ENCODE measurements at places on chromosomes 6 and 20.

DNA sequence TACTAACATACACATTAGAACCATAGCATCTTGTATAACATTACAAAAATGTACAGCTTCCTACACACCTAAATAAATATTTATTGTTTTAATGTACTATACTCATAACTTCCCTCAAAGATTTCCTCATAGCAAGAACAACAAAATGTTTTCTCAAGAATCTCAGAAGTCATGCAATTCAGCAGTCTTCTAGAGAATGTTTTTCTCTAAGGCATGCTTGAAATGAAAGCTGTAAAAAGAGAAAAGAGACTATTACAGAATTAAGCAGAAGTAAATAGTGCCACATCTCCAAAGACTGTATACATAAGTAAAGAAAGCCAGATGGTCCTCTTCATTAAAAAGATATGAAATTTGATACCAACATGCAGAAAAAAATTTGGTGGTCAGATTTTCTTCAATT lies 672.2 kb downstream of the EPM2A start:
- DNase-seq: no peak

DNA sequence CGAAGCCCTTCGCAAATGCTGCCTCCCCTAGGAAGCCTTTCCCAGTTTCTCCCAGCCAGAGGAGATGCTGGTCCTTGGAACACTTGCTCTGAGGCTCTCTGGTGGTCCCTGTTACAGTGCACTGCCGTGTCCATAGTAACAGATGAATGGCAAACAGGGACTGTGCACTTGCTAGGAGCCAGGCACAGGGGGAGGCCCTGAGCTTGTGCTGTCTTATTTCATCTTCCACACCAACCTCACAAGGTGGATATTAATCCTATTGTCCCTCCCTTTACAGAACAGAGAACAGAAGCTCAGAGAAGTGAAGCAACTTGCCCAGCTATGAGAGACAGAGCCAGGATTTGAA lies 19.0 kb downstream of the SRC start:
- no peak for DNase-seq

DNA sequence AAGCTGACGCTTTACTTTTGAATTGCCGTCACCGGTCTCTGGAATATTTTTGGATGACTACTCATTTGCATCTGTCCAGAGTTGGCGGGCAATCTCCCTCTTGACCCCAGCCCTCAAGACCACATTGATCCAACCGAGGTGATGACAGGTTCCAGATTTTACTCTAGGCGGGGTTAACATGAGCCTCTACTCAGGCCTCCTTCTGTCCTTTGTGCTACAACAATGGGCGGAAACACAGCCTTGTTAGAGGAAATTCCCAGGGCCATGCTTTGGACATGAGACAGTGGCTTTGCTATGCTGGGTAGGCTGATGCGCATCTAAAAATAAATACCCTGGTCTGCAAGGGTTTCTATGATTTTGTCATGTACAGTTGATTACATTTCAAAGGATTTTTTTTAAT lies 27.0 kb upstream of the ADGRF5 start:
- DNase-seq: no peak

GRCh38 chr20:34872622-34873224 lies at the start of gene GGT7:
Gene GGT7, minus strand, starts transcription at chr20:34872856. Its CDS starts 41 bp downstream, at chr20:34872815.
- DNase-seq: peak; percentile 21

DNA sequence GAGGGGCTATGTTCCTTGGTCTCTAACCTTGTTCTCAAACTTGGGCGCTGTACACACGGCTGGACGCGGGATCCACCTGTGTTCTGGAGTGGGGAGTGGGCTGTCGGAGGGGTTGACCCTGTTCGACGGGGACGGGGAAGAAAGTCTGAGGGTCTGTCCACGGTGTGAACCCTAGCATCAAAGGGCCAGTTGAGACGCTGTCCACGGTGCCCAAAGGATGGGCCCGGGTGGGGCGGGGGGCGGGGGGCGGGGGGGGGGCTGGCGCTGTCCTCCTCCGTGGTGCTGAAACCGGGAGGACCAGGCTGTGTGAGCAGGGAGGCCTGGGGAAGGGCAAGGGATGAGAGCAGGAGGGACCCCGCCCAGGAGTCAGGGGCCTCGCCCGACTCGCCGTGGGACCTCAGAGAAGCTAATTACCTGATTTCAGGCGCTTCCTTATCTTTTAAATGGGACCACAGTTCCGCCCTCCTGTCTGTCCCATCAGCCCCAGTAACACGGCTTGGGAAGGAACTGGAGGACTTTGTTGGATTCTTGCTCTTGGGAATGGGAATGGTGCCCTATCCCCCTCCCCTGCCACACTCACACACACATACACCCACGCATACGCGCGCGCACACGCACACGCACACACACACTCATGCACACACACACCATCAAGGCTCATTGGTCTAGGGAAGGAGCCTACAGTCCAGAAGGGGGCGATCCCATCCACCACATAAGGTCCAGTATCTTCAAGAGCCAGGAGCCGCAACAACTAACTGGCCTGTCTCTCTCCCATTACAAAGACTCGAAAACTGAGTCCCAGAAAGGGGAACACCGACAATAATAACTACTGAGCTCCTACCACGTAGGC lies 1.0 kb upstream of the VSTM2L start:
- DNase-seq: no peak

DNA sequence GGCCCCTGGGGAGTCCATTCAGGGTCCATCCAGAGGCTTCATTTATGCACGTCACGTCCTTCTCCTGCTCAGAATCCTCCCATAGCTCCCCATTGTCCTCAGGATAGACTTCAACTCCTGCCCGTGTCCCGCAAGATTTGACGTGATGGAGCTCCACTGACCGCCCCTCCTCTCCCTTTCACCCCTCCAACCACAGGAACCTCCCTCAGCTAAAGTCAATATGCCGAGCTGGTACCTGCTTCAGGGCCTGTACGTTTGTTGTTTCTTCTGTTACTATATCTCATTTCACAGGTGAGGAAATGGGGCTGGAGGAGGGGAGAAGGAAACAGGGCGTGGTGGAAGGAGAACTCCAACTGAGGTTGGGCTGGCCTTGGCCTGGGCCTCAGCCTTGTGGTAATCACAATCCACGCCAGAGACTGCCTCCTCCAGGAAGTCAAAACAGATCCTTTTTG lies 38.6 kb downstream of the CEBPB start:
- DNase-seq: no peak

DNA sequence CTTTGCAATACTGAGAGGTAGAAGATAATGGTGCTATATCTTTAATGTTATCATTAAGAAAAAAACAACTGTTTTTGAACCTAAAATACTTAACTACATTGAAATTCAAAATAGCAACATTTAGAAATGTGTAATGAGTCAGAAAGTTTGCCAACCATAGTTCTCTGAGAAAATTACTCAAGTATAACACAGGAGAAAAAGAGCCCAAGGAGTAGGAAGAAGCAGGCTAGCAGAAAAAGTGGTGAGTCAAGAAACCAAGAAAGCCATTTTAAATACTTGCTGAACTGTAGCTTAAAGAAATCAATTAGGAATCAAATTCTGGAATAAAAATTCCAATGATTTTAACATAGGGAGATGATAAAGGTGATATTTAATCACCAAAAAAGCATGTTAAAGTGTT lies 181.0 kb upstream of the RSPO3 start:
- DNase-seq: peak; percentile 38

DNA sequence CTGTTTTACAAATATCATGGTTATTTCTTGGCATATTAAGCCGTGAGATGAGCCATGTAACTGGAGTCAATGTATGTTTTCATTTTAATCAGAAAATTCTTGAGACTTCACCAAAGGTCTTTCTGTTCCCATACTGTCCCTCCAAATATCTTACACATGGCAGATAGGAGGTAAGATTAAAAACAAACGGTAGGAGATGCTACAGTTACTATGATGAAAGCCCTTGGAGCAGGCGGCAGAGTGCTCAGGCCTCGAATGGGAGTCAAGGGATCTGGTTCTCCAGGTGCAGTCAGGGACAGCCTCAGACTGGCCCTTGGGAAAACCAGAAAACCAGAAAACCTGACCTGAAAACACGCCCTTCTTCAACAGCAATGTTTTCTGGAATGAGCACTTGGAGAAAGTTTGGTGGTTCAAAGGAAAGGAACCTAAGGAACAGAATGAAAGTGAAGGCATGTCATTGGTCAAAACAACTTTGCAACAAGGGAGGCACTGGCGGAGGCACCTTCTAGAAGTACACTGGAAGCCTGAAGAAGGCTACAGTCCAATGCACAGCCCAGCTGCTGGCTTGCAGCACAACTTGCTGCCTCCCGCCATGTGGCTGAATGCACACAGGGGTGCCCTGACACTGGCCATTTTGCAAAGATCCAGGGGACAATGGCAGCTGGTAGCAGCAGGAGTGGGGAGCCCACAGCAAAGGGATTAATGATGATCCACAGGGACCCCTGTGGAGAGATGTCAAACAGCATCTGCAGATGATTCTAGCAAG lies 17.4 kb upstream of the FOXO3 start:
- DNase-seq: no peak

DNA sequence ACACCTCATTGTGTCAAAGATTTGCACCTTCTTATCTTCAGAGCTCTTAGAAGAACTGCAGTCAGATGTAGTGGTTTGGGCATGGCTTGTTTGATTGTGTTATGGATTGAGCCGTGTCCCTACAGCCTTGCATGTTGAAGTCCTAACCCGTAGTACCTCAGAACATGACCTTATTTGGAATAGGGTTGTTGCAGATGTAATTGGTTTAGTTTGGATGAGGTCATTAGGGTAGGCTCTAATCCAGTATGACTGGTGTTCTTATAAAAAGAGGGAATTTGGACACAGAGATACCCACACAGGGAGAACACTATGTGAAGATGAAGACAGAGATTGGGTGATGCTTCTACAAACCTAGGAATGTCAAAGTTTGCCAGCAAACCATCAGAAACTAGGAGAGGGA lies 35.4 kb upstream of the PHACTR2 start:
- DNase-seq: no peak

- no peak for DNase-seq
Observed at GRCh38 chr6:167238694-167239467, 52.2 kb upstream of the UNC93A start.

GRCh38 chr20:63119963-63120807 lies 95.7 kb downstream of the YTHDF1 start:
- DNase-seq: no peak

- DNase-seq: no peak
Observed at GRCh38 chr20:38214256-38215193, 46.0 kb downstream of the KIAA1755 start.

GRCh38 chr20:58389324-58389967 lies 417 bp downstream of the VAPB start:
- no peak for DNase-seq

- DNase-seq: no peak
Observed at GRCh38 chr20:48904566-48905296, 16.8 kb upstream of the ARFGEF2 start.

- DNase-seq: no peak
Observed at GRCh38 chr6:147826698-147827097, 318.2 kb downstream of the SAMD5 start.
